ENCODE measurements at places on chromosomes 4 and X.
A peak's percentile ranks its signal among the peaks of the same experiment; 100 is the strongest.

GRCh38 chr4:5757091-5757490 lies 46.1 kb downstream of the EVC start:
- no peak for DNase-seq

- DNase-seq, result no peak
Observed at GRCh38 chr4:185710487-185710995, 101.5 kb downstream of the SORBS2 start.

DNA sequence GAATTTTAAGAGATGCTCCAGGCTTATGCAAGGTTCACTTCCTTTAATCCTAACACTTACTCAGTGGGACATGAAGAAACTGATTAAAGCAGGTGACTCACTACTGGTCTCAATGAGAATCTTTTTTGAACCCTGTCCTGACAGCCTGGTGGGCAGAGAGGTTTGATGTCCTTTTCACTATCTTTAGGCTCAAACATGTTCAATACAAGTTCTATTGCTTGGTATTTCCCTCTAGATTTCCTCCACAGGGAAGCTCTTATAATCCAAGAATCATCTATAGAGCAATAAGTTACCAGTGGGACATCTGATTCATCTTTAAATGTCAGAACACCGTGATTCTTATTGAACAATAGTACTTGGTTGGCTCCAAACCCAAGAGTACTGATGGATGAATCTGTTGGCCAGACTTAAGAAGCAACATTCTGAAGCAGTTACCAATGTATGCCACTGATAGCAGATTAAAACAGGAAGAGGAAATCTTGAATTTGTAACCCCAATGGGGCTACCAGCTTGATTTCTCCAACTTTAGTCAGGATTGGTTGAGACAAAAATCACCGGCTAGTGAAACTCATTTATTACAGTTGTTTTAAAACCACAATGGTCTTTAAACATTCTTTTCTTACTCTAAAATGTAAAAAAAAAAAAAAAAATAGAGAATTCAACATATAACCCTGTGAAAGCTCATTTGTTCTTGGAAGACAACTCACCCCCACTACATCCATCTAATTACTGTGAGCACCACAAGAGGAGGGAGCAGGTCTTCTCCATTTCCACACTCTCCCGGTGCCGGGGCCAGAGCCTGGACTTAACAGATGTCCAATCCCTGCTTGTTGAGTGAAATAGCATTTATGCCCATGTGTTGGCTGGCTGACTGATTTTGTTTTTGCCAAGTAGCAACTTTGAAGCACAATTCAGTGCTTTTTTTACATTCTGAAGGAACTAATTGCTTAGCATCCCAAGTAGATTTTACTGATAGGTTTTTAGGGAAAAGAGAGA lies 43.3 kb downstream of the FGFBP1 start:
- peak; percentile 18 for DNase-seq

- DNase-seq, result no peak
Observed at GRCh38 chr4:53646795-53647194, 55.5 kb upstream of the LNX1 start.

DNA sequence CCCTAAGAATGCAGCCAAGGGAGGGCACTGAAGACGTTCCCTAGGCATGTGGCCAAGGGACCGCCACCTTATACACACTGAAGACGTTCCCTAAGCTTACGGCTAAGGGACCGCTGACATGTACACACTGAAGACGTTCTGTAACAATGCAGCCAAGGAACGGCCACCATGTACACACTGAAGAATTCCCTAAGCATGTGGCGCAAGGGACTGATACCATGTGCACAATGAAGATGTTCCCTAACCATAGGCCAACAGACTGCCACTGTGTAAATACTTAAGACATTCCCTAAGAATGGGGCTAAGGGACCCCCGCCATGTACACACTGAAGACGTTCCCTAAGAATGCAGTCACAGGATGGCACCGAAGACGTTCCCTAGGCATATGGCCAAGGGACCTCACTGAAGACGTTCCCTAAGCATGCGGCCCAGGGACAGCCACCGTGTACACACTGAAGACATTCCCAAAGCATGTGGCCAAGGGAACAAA lies 36.1 kb downstream of the DHRSX start:
- no peak for DNase-seq

- DNase-seq, result peak; percentile 79
Observed at GRCh38 chr4:88964450-88964849, 92.5 kb downstream of the FAM13A start.

DNA sequence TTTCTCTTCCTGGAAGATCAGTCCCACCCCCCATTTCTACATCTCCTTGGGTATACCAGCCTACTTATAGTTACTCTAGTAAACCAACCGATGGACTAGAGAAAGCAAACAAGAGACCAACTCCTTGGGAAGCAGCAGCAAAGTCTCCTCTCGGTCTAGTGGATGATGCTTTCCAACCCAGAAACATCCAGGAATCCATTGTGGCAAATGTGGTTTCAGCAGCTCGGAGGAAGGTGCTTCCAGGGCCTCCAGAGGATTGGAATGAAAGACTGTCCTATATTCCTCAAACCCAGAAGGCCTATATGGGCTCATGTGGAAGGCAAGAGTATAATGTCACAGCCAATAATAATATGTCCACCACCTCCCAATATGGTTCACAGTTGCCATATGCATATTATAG lies 78.2 kb upstream of the MYOZ2 start:
- DNase-seq, result no peak

- peak; percentile 4 for DNase-seq
Observed at GRCh38 chr4:87974856-87975462, 555 bp upstream of the SPP1 start.

DNA sequence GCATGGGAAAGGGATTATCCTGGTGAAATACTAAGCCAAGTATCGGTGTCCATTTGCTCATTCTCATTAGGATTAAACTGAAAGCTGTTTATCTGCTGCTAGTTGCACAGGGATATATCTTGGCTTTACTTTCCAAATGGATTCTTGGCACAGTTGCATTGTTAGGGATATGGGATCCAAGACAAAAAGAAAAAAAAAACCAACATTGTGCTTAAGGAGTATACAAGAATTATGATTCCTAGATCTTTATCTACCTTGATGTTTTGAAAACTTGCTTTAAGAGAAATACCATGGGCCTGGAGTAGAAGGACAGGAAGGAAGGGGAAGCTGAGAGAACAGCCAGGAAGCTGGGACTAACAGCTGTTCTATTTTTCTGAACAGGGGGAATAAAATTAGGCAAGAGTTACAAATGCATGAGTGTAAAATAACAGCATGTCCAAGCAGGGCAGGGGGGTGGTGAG lies 107.6 kb downstream of the ATXN3L start:
- peak; percentile 13 for DNase-seq

- DNase-seq, result no peak
Observed at GRCh38 chrX:29762006-29762405, 453.4 kb upstream of the MAGEB2 start.

DNA sequence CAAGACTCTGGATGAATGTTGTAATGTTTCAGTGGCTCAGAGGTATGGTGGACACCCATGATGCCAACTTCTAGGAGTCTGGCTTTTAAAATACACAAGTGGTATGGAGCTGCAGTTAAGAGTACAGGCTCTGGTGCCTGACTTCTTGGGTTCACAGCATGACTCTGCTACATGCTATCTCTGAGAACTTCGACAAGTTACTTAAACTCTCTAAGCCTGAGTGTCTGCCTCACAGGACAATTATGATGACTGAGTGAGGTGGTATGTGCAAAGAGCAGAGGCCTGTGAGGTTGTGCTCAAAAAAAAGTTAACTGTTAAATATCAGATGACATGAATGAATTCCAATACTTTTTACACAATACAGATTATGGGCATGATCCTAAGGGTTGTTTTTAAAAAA lies 90.9 kb upstream of the SRD5A3 start:
- DNase-seq, result peak; percentile 42

DNA sequence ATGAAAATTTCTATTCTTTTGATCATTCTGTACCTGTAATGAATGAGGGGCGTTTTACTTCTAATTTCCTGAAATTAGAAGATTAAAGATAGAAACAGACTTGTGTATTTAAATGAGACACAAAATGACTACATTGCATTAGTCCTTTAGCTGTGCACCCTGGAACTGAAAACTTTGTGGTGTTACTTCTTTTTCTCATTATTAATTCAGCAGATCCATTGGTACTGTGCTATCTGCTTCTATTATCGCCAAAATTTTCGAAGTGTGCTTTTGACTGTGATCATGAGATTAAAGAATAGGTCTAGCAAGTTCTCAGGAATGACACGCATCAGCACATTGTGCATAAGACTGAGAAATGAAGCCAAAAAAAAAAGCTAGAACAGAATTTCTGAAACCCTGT lies 1938.9 kb upstream of the TENM3 start:
- DNase-seq, result no peak

DNA sequence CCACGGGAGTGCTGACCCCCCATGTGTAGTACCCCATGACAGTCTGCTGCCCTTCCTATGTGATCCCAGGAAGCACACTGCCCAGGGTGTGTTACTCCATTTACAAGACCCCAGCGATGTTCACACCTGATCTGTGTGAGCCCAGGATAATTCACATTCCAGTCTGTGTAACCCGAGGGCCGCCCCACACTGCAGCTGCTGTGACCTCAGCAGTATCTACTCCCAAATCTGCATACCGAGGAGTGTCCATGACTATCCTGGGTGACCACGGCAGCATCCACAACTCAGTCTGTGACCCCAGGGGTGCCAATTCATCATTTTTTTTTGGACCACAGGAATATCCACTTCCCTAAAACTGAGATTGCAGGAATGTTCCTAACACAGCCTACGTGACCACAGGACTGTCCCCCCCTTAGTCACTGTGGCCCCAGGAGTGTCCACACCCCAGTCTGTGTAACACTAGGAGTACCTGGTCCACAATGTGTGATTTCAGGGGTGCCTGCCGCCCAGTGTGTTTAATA lies 7.8 kb upstream of the GLOD5 start:
- DNase-seq, result no peak

GRCh38 chr4:45502471-45502870 lies 621.4 kb downstream of the GABRG1 start:
- DNase-seq, result no peak

DNA sequence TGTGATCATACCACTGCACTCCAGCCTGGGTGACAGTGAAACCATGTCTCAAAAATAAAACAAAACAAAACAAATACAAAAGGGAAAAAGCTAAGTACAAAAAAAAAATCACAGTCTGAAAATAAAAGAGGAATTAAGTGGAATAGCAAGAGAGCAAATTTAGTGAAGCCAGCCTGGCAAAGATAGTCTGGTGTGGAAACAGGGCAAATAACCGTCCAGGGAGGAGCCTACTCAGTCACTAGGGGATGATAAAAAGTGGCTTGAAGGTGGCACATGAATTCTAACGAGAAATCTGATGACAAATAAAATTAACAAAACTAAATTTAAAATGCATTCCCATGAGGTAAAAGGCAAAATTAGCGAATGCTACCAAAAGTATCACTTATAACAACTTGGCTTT lies 8.2 kb downstream of the PDGFC start:
- no peak for DNase-seq

- peak; percentile 10 for DNase-seq
Observed at GRCh38 chr4:8221476-8221875, 22.4 kb downstream of the SH3TC1 start.

DNA sequence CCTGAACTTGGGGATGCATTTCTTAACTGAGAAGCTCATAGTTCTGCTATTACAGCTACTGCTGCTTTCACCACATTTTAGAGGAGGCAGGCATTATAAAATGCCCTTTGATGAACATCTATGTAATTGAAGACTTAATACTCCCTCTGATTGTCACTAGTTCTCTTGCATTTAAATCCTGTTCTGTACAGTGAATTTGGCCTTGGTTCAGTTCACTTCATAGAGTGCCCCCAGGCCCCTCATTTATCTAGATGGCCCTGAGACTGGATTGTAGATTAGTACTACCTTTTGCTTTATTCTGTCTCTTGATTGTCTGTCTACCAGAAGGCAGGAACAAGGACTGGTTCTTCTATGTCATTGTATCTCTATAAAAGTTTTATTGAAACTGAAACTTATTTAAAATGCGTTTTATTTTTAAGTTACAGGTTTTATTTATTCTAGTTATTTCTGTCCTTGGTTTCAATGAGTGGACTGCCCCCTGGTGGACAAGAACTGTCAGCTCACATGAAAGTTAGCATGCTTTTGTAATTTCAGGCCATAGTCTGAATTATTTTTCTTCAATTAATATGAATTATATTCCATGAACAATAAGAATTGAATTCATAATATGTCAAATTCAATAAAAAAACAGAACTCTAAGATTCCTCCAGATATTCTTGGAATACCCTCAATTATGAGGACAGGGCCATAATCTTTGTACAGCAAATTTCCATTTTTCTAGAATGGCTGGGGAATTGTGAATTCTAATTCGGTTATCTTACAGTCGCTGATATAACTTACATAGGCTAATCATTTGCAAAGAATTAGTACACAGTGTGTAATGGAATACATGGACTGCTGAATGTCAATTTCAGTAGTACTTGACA lies 47.2 kb upstream of the TMEM33 start:
- peak; percentile 64 for DNase-seq

- DNase-seq, result peak; percentile 48
Observed at GRCh38 chr4:105092768-105093167, 53.9 kb upstream of the TET2 start.

DNA sequence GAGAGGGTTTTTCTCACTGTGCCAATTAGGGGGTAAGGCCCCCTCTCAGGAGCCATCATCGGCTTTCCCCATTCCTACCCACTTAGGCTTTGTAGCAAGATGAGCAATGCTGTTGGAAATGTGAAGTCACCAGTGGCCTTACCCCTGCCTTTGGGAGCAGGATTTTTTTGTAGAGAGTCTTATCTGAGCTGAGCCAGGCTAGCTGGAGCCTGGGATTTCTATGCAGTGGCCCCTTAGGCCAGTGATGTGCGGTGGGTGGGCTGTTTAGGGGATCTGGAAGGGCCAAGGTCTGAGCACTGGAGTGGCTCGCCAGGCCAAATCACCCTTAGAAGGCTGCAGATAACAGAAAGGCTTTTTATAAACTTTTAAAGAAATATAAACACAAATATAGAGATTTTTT lies 4.2 kb downstream of the CXorf65 start:
- DNase-seq, result no peak

DNA sequence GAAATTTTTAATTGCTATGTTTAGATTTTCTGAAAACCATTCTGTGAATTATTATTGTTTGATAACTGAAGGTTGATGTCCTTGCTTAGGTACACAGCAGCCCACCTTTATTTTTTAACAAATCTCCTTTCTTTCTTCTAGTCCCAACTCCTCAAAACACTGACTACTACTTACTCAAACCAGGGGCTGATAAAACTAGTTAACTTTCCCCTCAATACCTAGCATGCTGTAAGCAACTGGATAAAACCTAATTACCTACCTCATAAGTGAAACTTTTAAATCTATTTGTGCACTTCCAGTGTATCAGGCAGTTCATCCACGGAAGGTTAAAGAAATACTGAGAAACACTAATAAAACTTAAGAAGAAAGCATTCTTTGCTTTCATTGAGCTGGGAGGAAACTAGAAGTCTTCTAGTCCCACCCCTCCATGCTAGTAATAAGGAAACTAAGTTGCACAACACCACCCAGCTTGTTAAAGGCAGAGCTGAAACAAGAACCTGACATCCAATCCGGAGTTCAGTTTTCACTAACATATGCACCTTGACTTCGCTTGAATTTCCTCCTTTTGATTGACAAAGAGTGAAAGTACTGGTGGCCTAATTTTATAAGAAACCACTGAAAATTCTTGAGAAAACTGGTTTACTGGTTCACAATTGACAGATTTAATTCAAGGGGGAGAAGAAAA lies 180.2 kb upstream of the TET2 start:
- no peak for DNase-seq

Data from IMR-90 (cell line).